Activated CD4-positive, alpha-beta T cell treated with anti-CD3 and anti-CD28 coated beads, Interleukin-10, Interleukin-2, amounts not matched to agents 100 ng/mL and 50 ng/mL, durations not matched to agents 16 hours and 8 hours (primary cell): ENCODE measurements at places on chromosomes 1 and 21.
A peak's percentile ranks its signal among the peaks of the same experiment; 100 is the strongest.

DNA sequence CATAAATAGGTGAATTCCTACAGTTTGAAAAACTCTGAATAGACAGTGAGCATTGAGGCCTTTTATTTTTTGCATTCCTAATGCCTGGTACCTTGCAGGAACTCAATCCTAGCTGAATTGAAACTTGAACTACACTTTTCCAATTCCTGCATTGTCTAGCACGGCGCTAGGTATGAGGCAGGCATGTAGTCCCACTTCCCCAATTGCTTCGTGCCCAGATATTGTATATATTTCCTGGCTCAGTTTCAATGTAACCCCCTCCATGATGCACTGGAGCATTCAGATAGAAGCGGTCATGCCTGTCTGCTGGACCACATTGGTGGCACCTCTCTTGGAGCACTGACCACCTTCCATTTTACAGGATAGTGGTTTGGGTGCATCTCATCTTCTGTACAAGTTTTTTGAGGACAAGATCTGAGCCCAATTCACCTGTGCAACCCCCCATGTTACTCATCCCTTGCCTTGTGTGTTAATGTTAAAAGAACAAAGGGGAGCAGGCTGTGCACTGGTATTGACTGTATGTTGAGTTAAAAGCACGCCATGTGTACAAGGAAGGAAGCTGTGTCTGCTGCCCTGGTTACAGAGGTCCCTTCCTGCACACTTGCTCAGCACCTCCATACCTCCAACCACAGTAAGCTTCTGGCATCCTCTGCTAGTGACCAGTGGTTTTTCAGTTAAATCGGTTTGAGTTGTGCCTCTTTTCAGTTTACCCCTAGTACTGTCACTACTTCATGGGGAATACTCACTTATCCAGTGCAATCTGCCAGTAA is 10.0 kb upstream of the RAB7B start:
- DNase-seq: no peak

DNA sequence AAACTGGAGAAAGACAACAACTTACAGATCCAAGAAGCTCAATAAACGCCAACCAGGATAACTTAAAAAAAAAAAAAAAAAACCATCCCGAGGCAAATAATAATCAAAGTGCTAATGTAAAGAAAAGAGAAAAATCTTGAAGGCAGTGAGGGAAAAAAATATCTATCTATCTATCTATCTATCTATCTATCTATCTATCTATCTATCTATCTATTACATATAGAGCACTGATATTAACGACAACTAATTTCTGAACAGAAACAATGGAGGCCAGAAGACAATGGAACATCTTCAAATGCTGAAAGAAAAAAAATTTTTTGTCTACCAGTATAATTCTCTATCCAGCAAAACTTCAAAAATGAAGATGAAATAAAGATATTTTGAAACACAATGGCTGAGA is 18.0 kb downstream of the PACC1 start:
- no peak for DNase-seq

DNA sequence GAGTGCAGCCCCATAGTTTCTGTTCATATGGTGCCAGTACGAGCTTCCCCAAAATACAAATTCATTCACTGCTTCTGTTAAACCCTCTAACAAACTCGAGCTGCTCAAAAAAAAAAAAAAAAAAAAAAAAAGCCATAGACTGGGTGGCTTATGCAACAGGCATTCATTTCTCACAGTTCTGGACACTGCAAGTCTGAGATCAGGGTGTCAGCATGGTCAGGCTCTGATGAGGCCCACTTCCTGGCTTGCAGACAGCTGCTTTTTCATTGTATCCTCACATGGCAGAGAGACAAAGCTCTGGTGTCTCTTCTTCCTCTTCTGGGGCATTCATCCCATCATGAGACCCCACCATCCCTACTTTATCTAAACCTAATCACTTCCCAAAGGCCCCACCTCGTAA is 121.6 kb downstream of the PTBP2 start:
- DNase-seq: no peak

DNA sequence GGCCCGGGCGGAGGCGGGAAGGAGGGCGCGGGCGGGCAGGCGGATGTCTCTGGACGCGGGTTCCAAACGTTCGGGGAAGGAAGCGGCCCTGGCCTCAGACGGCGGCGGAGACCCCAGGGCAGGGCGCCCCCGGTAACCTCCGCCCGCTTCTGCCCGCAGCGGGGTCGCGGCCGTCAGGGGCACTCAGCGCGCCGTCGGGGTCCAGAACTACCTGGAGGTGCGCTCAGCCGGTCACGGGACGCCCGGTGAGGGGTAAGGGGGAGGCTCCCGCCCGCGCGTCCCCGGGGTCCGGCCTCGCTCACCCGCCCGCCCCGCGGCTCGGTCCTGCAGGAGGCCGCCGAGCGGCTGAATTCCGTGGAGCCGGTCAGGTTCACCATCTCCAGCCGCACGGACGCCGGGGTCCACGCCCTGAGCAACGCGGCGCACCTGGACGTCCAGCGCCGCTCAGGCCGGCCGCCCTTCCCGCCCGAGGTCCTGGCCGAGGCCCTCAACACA is 406 bp downstream of the PUSL1 start:
- no peak for DNase-seq

- peak; percentile 46 for DNase-seq
Measured at GRCh38 chr21:32611471-32611997, 643 bp downstream of the CFAP298 start.

DNA sequence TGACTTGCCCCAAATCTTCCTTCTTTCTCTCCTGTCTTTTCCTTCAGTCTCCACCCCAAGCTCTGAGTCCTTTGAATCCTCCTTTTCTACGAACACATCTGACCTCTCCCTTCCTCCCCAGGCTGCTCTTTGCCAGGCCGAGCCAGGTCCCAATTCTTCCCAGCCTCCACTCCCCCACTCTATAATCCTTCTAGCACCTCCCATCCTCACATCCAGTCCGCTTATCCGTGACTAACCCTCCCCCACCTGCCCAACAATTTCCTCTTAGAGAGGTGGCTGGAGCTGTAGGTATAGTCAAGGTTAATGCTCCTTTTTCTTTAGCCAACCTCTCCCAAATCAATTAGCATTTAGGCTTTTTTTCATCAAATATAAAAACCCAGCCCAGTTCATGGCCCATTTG is 9.5 kb upstream of the HPDL start:
- no peak for DNase-seq

DNA sequence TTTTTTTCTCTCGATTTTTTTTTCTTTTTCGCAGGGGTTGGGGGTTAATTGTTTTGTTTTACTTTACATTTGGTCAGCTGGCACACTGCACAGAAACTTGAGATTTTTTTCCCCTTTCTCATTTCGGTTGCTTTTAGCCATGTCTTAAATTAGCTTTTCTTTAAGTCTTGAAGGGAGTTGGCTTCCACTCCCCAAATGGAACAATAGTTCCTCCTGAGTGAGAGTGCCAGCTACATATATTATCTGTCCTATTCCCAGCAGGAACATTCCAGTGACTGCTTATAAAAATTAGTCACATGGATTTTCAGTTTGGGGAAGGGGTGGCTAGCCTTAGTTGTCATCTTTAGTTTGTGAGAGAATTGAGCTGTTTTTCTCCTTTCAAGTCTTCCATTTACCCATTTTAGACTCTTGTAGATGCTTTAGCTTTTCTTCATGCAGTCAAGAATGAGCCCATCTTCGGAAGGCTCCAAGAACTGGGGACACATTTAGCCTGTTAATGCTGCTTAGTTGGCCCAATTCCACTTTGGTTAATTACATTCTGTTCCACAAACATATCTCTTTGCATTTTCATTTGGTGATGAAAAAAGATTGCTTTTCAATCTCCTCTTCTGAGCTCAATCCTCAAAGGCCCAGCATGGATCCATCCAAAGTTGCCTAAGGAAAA is 510.1 kb upstream of the CXADR start:
- no peak for DNase-seq

DNA sequence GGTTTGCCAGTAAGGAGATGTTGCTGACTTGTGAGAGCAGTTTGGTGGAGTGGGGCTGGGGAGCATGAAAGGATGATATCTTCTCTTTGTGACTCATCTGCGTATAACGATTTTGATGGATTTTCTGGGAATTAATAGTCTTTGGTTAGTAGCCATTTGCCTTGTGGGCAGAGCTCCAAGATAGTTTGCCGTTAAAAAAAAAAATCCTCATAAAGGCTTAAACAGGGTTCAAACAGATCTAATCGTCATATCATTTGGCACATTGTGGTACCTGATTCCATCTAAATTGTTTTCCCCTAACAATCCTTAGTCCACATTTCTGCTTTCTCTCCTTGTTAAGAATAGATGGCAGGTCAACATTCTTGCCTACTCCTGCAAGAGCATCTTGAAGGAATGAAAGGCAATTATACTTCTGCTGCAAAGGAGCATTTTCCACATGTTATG is 168.0 kb downstream of the PPP1R12B start:
- DNase-seq: no peak

GRCh38 chr21:13368200-13368599 is 241.4 kb upstream of the POTED start:
- no peak for DNase-seq

- DNase-seq: no peak
Measured at GRCh38 chr1:156012051-156012817, 8.5 kb downstream of the SSR2 start.

DNA sequence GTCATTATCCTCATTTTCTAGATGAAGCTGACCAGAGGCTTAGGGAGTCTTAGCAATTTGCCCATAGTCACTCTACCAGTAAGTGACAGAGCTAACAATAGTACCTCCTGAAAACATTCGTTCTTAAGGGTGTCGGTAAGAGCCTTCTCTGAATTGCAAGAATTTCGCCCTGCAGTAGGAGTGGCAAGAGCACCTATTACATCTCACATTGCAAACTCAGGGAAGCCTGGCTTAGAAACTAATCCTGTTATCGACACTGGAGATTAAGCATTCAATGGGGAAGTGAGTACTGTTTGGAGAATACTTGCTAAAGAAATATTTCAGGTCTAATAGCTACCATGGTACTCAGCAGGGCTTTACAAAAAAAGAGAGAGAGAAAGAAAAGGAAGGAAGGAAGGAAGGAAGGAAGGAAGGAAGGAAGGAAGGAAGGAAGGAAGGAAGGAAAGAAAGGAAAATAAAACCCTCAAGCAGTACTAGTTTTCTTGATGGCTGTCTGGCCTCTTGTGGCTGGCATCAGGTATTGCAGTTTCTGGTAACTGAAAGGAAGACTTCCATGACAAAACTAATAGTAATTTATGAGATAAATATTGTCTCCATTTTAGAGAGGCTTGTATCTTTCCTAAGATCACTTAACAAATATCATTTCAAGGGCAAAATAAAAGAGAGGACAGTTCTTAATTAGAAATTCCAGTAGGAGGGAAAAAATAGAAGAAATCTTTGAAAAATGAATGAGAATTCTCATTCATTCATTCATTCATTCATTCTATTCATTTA is 10.4 kb downstream of the C1orf226 start:
- peak; percentile 28 for DNase-seq

DNA sequence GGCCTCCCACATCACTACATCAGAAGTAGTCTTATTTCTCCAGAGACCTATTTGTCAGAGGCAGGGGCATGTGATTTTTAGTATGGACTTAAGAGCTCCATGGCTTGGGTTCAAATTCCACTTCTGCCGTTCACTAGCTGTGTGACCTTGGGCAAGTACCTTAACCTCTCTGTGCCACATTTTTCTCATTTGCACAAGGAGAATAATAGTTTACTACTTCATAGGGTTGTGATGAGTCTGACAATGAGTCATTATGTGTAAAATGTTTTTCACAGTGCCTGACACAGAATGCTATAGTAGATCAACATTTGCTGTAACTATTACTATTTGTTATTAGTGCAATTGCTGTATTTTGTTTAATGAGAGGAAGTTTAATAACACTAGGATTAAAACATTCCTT is 200.6 kb downstream of the PRDM2 start:
- no peak for DNase-seq

DNA sequence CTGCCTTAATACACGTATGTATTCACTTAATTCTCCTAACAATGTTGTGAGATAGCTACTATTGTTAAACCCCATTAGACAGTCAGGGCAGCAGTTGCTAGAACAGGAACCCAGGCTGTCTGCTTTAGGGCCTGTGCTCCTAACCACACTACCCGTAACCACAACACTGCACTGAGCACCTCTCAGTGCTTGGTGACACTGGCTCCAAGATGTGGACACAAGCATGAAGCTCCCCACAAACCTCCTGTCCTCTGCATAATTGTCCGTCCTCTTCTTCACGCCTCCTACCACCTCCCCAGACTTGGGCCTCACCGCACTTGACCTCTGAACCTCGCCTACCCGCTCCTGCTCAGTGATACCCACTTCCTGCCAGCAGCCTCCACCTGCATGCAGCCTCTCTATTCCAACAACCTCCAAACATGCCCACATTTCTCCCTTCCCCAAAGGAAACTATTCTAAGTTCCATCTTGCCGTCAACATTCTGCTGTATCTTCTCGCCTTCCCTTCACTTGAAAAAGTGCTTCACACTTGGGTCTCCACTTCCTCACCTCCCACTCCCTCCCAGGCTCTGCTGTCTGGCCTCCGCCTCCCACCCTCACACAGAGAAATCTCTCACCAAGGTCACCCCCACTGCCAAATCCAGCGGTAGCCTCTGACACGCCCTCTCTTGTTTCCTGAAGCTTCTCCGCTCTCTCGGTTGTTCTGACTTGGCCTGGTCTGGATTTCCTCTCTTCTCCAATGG is 14.6 kb upstream of the AHDC1 start:
- DNase-seq: peak; percentile 57

- DNase-seq: no peak
Measured at GRCh38 chr1:232417636-232418248, 212.2 kb downstream of the SIPA1L2 start.

GRCh38 chr1:212178851-212179250 is 106.4 kb upstream of the PPP2R5A start:
- DNase-seq: no peak

GRCh38 chr21:38503583-38503982 is 5.3 kb upstream of the ERG start:
- DNase-seq: no peak

GRCh38 chr1:36475910-36476604 is 6.7 kb downstream of the CSF3R start:
- DNase-seq: no peak

DNA sequence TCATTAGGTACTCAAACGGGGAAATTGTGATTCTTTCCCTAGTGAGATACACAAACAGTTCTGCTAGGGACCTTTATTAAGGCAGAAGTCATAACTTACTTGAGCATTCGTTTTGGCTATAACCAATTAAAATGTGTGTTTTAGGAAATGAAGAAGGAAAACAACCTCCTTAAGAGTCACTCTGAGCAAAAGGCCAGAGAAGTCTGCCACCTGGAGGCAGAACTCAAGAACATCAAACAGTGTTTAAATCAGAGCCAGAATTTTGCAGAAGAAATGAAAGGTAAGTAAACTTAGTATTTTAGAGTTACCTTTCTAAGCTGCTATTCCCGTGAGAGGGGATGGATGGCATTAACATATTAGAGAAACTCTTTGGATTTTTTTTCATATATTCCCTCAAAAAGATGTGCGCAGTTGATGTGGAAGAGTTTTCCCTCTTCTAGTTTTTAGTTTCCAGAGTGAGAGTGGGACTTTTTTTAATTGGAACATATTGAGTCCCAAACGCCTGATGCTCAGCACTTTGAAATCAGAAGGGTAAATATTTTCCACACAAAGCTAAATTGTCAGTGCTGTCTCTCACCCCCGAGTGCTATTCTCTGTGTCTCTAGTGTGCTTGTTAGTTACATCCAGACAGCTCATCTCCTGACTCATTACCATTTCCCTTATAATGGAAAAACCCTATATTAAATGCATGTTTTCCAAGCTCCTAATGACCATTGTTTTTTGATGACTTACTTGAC is 34.9 kb downstream of the CENPF start:
- peak; percentile 32 for DNase-seq
